ENCODE measurements at places on chromosomes 6 and 20.

DNA sequence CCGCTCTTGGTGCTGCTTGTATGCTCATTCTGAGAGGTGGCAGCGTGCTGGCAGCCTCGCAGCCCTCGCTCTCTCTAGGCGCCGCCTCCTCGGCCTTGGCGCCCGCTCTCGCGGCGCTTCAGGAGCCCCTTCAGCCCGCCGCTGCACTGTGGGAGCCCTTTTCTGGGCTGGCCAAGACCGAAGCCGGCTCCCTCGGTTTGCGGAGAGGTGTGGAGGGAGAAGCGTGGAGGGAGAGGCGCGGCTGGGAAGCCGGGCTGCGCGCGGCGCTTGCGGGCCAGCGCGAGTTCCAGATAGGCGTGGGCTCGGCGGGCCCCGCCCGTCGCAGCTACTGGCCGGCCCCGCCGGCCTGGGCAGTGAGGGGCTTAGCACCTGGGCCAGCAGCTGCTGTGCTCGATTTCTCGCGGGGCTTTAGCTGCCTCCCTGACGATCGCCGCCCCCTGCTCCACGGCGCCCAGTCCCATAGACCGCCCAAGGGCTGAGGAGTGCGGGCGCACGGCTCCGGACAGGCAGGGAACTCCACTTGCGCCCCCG lies 19.5 kb upstream of the FAM8A1 start:
- no peak for DNase-seq

DNA sequence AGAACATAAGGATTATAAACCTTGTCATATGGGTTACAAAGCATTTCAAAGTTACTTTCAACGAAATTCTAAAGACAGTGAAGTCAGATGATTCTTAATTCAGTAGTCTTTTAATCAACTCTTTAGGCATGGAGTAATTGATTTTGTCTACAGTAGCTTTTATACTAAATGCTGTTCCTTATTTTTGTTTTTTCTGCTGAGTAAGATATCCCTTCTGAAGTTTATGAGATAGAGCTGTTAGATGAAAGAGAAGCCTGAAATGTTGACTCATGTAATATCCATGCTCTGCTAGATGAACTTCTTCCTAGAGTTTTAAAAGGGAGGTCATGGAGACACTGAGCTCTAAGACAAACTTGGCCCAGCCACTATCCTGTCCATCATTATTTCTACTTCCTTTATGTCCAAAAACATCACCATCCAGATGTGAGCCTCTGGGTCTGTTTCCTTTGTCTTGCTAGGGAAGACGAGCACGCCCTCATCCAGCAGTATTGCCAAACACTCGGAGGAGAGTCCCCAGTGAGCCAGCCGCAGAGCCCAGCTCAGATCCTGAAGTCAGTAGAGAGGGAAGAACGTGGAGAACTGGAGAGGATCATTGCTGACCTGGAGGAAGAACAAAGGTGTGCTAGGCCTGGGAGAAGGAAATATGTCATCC lies 550.3 kb downstream of the UTRN start:
- DNase-seq, result no peak

DNA sequence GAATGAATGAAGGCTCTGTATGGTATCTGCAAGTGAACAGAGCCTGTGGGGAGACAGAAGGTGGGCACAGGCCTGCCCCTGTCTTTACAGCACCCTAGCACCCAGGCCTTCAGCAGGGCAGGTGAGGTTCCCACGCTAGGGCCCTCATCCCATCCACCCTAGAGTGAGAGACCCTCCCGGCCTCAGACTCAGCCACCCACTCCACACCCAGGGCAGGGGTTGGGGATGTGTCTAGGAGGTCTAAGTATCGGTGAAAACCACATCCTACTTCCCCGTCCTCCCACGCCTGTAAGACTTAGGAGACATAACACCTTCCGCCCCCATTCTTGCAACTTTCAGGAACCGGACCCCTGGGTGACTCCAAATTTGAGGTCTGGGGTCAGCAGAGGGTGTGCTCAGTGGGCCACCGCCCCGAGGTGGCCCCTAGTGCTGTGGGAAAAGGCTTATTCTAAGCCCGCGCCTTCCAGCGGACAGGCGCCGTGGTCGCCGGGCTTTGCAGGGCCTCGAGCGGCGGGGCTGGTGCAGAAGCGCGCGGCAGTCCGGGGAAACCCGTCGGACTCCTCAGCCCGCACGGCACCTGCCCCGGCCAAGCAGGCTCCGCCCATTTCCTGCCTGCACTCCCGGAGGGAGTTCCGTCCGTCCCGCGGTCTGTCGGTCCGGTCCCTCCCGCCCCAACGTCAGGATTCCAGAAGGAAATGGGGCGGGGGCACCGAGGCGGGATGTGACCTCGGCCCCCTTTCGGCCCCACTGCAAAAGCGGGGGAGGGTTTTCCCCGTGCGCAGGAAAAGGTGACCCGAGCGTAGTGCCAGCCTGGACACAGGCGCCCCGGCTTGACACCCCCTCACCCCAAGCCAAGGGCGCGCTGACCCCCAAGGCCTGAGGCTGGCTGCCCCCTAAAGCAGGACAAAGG lies 868 bp downstream of the SAMD10 start:
- peak; percentile 49 for DNase-seq

GRCh38 chr6:20473518-20473917 lies 60.7 kb upstream of the CDKAL1 start:
- no peak for DNase-seq

GRCh38 chr6:96716221-96716620 lies 121.1 kb downstream of the GPR63 start:
- no peak for DNase-seq

- DNase-seq, result no peak
These were observed 24.0 kb downstream of the JAG1 start for GRCh38 chr20:10649797-10650160.

DNA sequence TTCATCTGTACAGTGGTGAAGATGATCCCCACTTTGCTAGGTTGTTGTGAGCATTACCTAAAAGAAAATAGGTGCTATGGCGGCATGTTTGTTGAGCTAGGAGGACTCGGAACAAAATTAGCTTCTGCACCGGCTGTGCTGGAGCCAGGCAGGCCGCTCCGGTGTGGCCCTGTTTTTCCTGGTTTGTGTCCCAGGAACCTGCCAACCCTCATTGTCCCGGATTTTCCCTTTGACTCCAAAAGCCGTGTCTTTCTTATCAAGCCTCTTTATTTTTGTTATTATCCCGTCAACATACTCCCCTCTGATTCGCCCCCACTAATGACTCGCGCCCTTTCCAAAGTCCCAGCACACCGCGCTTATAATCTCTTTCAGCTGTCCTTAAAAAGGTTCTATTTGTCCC lies 117.0 kb downstream of the MYLK4 start:
- DNase-seq, result no peak

DNA sequence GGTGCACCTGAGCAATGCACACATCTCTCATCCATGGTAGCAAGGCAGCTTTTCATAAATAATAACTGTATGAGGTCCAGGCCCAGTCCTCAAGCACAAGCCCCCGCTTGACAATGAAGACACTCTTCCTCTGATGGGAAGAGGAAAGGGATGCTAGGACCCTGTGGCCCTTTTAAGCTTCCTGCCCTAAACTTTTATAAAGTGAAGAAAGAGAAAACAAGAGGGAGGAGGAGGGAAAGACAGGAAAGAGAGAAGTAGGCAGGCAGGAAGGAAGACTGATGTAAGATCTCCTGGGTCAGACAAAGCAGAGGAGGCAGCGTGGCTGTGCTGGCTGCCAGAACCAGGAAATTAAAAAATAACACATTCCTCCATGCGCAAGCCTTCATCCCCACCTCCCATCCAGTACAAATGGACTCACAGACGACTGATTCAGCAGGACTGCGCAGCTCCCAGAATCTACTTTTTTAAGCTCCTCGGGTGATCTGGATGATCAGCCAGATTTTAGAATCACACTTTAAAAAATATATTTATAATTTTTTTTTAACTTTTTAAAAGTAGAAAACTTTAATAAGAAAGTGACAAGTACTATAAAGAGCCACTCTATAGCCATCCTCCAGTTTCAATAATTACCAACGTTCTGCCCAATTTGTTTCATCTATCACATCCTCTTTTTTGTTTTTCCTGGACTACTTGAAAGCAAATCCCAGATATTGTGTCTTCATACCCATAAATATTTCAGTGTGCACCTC lies 16.5 kb downstream of the TNFAIP3 start:
- no peak for DNase-seq

GRCh38 chr6:80165143-80165542 lies 58.7 kb downstream of the BCKDHB start:
- peak; percentile 4 for DNase-seq

GRCh38 chr6:54467384-54467783 lies 159.1 kb downstream of the TINAG start:
- DNase-seq, result no peak

GRCh38 chr20:50668798-50669197 lies 22.5 kb downstream of the RIPOR3 start:
- DNase-seq, result no peak

DNA sequence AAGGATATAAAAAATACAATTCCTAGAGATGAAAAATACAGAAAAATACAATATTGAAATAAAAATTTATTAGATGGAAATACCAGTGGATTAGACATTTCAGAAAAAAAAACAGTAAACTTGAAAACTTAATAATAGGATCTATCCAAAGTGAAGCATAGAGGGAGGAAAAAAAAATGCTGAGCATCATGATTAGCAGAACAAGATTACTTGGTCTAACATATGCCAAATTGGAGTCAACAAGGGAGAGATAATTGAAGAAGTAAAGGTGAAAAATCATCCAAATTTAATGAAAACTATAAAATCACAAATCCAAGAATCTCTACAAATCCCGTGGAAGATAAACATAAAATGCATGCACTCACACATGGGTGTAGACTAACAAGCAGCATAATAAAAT lies 166.2 kb upstream of the BMP5 start:
- no peak for DNase-seq

- DNase-seq, result no peak
These were observed 112.5 kb downstream of the FAM217A start for GRCh38 chr6:3966426-3966825.

DNA sequence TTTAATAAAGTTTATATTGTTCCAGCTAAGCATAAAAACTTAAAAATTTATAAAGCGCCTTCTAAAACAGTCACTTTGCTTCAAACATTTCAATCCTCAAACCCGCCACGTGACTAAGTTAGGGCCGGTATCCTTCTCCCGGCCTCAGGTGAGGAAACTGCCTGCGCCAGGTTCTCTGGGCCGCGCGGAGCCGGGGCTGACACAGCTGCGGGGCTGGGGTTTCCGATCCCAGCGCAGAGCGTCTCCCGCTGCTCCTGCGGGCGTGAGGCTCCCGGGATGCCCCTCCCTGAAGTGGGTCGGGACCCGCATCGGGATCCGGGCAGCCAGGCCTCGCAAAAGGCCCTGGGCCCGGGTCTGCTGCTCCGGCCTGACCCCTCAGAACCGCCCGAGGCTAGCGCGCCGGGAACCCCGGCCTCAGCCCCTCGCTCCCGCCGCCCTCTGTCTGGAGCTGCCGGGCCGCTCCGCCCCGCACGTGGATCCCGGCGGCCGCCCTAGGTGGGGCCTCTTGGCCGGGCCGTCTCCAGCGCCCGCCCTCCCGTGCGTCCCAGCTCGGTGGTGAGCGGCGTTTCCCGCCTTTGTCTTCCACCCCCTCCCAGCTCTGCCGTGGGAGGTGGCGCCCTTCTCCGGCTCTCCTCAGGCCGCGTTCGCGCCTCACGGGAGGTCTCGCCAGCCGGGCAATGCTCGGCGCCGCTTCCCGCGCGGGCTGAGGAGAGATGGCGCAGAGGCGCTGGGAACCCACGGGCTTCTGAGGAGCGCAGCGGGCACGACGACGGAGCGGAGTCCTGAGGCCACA lies 267.9 kb downstream of the DLL1 start:
- DNase-seq, result no peak

GRCh38 chr6:166760288-166760687 lies 133.2 kb upstream of the RPS6KA2 start:
- DNase-seq, result peak; percentile 40

DNA sequence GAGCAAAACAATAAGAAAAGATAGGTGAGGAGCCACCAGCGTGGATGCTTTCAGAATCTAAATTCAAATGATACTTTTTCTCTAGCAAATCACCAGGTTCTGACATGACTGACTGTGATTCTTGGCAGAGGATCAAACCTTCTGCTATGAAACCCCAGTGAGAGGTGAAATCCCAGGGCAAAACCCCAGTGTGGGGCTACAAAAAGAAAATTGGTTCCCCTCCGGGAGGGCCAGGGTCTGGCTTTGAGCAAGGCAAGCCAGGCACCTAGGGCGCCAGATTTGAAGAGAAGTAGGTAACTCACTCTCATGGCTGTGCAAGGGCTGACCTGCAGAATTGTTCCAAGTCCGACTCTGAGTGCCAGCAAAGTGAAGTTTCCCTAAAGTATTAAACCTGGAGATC lies 20.2 kb upstream of the RALGAPA2 start:
- DNase-seq, result no peak

DNA sequence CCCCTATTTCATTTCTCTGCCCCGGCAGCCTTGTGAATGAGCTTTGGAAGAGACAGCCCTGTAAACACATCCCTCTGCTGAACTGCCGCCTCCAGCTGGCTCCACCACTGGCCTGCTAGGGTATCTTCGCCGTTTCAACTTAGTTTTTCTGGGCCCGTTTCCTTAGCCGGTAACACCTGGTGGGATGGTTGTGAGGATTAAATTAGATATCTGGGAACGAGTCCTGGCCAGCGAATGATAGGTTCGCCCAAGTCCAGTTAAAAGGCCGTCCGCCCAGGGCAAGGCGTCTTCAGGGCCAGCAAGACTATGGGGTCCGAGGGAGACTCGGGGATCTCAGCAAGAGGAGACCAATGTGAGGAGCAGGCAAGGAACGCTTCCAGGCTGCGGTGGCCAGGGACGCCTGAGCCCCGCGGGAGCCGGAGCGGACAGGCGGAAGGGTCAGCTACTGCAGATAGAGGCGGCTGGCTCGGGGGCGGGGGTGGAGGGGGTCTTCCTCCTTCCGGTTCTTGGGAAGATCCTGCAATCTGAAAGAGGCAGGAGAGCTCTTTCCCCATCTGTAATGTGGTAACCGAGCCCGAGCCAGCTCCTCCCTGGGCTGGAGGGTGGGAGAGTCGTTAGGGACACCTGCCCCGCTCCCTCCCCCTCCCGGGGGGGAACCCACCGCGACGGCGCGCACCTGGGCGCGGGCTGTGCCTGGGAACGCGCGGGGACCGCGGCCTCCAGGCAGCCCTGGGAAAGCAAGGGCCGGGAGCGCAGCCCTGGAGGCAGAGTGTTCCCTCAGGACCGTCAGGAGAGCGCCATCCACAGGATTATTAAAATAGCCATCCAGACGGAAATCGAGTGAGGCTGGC lies 4.5 kb upstream of the PTCRA start:
- no peak for DNase-seq
